Adipocyte (in vitro differentiated cells): ENCODE measurements at places on chromosomes 1 and 21.

GRCh38 chr1:11150326-11150725, 38.8 kb upstream of the ANGPTL7 start:
- peak; percentile 36 for DNase-seq

- DNase-seq = no peak
Measured at GRCh38 chr1:214503553-214503952, 47.8 kb downstream of the PTPN14 start.

DNA sequence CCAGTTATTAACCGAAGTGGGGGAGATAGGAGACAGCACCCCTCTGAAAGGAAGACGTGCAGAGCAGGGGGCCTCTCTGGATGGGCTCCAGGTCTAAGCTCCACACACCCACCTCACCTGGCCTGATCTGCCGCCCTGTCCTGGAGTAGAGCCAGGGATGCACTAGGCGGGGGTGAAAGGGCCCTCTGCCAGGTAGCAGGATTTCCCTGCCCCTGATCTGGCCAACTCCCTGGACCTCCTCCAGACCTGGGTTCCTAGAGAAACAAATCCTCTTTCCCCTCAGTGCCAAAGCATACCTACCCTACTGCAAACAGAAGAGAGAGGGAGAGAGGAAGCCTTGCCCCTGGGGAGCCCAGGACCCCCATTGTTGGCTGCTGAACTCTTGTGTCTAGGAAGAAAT, 2.0 kb downstream of the CRABP2 start:
- no peak for DNase-seq

DNA sequence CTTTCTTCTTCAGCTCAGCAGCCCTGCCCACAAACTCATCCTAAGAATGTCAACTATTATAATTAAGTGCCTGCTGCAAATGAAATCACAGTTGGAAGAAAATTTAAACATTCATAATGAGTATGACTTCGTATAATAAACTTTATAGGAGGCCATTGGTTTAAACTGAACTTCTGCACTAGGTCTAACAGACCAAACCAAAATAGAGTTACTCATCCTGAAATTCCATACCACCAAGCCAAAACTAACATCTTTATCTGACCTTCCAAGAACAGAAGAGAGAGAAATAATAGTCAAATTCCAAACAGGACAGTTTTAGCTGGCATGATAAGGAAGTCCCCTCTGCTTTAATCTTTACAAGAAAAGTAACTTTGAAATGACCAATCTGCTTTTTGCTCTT, 472.4 kb upstream of the PRMT6 start:
- DNase-seq = peak; percentile 7

- peak; percentile 44 for DNase-seq
Measured at GRCh38 chr1:58763214-58763613, 20.6 kb downstream of the JUN start.

DNA sequence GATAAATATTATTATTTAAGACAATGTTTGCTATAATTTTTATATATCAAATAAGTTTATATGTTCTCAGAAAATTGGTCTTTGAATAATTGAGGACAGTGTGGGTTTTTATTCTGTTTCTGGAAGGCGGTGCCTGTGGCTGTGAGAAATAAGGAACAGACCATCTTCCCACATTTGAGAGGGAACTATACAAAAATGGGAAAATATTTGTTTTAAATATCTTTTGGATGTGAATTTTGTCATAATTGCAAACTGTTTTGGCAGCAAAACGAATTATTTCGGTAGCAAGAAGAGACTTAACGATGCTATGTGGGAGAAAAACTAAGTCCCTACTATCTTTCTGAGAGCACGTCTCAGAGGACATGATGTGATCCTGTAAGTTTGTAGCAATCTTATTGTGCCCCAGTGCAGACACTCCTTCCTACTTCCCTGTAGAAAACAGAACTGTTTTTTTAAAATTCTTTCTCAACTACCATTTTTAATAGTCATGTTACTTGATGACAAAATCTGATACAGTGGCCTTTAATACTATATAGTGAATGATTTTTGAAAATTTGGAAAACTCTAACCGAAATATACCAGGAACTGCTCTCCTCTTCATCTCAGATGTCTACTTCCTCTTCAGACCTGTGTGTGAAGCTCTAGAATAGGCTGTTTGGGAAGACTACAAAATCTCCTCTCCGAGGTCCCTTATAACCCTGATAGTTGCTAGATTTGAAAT, 25.4 kb downstream of the PTPRC start:
- DNase-seq = no peak
